Amygdala (tissue), 56 donors: ENCODE measurements at places on chromosomes 16 and 17.

DNA sequence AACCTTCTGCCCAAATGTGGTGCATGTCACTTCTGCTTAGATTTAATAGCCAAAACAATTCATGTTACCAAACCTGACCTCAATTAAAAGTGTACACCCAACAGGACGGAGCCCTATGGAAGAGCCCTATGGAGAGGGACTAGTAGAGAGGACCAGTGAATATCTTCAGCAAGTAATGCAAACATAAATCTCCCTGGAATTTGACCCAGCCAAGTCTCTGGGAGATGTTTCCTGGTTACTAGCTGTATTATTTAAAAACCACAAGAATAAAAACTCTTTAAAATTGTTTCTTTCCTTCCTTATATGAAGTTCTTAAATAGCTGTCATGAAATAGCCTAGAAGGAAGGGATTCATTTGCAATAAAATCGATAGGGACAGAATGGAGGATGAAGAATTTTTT, 255.8 kb downstream of the CDH11 start:
- no peak for DNase-seq

DNA sequence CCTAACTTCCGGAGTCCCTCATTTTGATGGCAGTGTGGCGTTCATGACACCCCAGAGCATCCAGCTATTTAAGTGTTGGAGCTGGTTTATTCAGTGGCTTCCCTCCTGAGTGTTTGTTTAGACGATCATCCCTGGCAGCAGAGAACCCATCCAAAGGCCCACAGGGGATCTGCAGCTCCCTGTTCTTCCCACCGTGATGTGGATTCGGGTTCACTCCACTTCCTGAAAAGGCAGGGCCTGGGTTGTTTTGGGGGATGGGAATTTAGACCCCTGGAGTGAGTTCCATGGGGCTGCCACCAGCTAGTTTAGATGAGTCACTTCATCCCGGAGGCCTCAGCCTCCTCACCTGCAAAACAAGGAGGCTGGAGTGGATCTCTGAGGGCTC, 2.3 kb downstream of the KSR1 start:
- no peak for DNase-seq

DNA sequence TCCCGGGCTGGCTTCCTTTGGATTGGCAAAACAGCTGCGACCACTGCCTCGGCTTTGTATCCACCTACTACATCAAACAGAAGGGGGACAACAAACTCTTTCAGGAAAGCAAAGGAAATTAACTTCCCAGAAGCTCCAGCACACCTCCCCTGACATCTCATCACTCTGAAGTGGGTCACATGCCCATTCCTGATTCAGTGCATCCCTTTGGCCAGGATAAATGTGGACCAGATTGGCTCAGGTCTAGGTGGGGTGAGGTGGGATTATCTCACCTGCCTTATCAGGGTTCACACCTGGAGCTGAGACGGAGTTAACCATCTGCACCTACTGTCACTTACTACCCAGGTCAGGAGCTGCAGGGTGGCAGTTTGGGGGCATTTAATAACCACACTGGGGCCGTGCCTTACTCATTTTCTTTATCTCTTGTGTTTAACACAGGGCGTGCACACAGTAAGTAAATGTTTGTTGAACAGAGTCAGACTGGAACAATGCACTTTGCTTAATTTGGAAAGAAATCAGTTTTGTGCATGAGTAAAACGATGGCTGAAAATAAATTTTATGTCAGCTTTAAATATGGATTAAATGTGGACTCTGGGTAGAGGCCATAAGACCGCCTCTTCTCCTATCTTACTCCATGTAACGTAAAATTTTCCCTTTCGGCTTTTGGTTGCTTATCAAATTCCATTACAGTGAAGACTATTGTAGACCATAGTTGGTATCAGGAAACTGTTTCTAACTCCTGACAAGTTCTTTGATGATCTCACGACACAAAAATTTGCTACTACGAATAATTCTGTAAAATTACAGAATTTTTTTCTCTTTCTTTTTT, 36.0 kb downstream of the IQCK start:
- DNase-seq: no peak

DNA sequence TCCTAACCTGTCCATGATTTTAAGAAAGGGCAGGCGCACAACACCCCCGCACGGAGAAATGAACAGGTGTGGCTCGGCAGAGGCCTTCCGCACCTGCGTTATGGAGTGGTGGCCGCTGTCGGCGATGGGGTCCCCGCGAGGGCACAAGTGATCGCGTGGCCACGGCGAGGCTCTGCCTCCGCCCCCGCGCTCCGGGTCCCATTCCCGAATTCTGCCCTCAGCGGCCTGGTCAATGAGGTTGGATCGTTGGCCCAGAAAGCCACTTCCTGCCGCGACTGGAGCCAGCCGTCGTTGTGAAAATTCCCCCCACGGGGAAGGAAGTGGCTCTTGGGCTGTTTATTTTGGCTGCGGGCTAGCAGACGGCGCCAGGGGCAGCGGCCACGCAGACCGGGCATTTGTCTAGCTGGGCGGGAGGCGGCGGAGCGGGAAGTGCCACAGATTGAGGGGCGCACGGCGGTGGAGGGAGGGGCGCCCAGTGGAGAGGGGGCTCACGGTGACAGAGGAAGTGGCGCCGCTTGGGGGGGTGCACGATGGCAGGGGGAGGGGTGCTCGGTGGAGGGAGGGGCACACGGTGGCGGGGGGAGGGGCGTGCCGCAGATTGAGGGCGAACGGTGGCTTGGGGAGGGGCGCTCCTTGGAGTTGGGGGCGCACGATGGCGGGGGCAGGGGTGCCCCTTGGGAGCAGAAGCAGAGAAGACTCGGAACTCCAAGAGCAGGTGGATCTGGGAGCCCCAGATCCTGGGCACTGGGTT, 25.0 kb downstream of the MRC2 start:
- peak; percentile 60 for DNase-seq

GRCh38 chr17:42878123-42878880, 22.3 kb upstream of the G6PC1 start:
- DNase-seq: no peak

DNA sequence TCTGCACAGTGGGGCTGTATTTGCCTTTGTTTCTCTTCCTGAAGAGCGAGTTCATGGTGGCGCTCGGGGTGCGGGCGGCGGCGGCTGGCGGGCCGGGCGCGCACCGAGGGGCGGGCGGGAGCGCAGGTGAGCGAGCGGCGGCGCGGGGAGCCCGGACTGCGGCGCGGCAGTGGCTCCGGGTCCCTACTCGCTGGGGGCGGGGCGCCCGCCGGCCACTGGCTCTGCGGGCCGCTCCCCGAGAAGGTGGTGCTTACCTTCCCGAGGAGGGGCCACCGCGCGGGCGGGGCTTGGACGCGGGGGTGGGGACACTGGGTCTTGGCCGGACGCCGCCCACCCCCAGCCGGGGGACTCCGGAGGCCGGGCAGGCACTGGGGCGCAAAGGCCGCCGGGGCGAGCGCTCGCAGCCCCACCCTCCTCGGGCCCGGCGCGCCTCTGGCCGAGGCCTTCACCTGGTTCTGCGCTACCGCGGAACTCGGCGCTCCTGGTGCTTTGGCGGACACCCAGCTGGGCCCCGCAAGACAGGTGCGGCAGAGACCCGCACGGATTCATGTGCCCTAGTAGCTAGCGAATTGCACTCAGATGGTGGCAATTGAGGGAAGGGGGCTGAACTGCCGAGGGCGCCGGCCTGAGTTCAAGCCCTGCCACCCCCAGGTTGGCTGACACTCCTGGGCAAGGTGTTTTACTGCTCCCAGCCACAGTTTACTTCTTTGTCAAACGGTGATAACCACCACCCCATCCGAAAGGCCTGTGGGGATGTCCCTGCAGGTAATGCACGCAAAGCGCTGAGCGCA, at the start of gene PPL:
TSS of gene PPL (minus strand) at position 158 of the 791 bp plus-strand sequence. CDS start at position 55, 103 bp downstream.
- DNase-seq: no peak

DNA sequence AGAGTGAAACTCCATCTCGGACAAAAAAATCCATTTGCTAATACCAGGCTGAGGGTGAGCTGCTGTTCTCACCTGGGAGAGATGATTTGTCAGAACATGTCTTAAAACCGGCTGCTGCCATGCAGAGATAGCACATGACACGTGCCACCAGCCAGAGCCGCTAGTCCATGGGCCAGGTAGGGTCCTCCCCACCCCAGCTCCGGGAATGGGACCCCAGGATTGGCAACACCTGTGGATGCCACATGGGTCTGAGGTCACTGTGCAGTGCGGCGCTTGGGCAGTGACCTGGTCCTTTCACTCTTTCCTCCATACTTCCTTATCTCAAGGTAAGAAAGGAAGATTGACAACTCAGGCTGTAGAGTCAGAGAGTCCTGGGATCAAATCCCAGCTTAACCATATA, 393.3 kb upstream of the TNRC6C start:
- no peak for DNase-seq

- DNase-seq: no peak
Measured at GRCh38 chr16:78972986-78973385, 627.6 kb downstream of the MAF start.

GRCh38 chr17:70622368-70623260, 453.3 kb downstream of the KCNJ2 start:
- DNase-seq: peak; percentile 19
